ENCODE measurements at places on chromosomes 4 and X.

DNA sequence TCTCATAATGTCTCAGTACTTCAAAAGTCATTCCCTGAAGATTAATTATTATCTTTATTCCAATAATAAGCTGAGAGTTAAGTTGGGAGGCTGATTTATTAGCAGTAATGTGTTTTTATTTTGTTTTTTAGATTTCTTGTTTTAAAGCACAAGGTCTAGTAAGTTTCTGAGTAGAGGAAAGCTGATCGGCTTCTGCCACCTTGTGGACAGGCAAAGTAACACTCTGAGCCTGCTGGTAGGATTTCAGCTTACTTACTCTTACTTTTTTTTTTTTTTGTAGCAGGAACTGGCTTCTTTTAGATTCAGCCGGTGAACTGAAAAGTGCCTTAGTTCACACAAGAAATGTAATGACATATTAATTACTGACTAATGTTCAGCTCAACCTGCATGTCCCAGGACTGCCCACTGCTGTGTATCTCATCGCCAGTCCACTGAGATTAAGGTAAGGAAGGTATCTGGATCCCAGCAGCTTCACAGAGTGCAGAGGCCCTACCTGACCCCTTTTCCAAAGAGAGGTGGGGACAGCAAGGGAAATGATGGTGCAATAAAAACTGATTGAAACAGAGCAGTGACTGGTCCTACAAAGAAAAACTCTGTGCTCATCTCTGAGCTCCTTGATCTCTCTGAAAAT is 126.5 kb downstream of the ADGRA3 start:
- no peak for DNase-seq

DNA sequence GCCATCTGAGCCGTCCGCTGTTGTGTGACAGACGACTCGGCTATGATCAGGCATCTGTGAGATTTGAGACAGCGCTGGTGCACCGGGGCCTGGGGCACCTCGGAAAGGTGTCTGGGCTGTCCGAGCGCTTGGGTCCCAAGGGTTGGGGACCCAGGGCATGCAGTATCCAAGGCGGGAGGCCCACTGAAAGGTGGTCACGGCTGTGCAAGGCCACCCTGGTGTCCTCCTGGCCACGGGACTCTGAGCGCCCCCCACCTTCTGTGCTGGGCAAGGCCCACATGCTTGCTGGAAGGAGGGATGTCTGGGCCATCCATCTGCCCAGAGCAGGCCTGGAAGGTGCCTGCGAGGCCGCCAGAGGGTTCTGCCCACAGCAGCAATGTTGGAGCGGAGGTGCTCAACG is 19.9 kb downstream of the TACC3 start:
- DNase-seq, result no peak

GRCh38 chrX:71053217-71053621 is 14.9 kb downstream of the SNX12 start:
- peak; percentile 18 for DNase-seq

- no peak for DNase-seq
These were observed 101.3 kb upstream of the BANK1 start for GRCh38 chr4:101689220-101689619.

DNA sequence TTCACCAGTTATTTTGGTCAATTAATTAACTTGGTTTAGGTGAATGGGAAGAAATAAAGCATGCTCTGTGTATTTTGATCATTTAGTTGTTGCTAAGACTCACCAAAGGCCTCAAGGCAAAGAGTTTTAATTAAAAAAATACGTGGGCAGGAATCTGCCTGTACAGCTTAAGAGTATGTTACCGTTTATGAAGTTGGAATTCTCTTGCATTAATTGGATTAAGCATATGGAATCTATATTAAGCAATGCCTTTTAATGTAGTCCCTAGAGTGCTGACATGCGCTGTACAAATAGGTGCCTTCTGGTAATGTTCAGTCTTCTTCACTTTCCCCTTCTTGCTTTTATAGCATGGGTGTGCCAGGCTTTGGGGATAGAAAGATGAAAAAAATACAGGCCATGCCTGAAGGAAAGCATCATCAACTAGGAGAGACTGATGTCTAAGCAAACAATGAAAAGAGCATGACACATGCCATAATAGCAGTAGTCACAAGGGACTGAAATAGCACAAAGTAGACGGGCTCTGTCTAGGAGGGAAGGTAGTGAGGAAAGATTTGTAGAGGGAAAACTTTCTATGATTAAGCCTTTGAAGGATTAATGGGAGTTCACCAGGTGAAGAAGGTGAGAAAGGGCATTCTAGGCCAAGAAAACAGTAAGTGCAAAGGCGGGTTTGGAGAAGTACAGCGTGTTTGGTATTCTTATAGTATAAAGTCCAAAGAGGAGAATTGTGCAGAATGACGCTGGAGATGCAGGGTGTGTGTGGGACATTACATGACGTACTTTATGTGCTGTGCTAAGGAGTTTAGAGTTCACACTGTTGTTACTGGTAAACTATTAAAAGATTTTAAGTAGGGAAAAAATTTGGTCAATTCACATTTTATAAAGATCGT is 226.1 kb upstream of the ANXA3 start:
- DNase-seq, result no peak

DNA sequence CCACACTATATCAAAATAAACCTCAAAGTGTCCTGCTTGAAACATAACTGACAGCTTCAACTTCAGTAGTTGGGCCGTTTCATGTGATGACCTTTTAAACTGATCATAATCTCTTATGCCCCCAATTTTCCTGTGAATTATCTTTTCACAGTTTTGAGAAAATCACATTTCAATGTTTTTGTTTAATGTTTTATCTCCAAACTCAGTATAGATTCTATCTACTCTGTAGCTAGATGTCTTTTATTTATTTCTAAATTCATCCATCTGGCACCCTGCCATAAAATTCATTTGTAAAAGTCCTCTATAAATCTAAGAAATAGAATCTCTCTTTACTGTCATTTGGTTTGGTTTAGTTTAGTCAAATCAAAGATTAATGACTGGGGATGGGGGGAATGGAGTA is 557.3 kb downstream of the ANKRD50 start:
- DNase-seq, result no peak

- DNase-seq, result peak; percentile 60
These were observed 125.2 kb downstream of the STIM2 start for GRCh38 chr4:26985873-26986272.

- peak; percentile 31 for DNase-seq
These were observed 43.7 kb upstream of the FAM9C start for GRCh38 chrX:13088156-13088487.

DNA sequence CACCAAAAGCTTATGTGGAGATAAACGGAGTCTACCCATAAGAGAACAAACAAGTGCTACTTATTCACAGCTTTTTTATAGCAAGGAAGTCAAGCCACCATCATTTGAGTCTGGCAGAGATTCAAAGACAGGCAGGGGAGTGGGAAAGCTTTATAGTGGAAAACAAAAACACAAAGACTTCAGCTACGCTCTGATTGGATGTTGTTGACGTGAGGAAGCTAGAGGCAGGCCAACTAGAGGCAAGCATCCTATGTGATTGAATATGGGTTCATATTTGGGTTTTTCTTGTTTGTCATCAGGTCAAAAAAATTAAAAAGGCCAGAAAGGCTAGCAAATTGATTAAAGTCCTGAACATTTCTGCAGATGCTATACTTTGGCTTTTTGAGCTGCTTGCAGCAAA is 719 bp upstream of the TCEAL4 start:
- no peak for DNase-seq

GRCh38 chrX:133676344-133677122 is 261.2 kb upstream of the GPC4 start:
- DNase-seq, result no peak

GRCh38 chrX:118383120-118383519 is 37.2 kb downstream of the WDR44 start:
- DNase-seq, result no peak

DNA sequence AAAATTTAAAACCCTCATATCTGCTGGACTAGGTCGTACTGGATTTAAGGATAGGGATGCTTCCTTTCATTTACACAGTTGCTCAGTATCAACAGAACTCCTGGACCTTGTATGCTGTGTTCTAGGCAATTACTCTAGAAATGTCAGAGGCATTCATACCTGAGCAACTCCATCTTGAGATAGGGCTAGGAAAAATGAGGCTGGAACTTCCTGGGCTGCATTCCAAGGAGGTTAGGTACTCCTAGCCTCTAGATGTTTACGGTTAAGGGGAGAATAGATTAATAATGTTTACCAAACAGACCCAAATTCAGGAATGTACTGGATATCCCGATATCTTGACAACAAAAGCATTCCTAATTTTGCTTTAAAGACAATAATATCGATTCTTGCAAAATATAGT is 84.7 kb upstream of the NLGN4X start:
- no peak for DNase-seq

DNA sequence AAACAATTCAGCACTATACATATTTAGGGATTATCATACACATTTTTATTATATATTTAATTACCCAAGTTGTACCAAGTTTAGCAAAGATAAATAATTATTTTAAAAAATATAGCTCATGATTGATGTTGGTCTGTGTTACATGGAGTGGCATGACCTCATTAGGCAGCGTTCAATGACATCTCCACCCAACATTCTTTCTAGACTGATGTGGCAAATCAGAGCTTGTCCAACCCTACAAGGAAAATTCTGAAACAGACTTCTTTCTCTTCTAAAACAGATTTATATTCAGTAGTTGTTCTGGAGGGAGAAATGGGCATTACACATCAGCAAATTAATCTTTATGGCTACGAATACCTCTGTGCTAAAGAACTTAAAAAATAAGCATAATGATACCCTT is 189.7 kb downstream of the PDGFC start:
- DNase-seq, result no peak

DNA sequence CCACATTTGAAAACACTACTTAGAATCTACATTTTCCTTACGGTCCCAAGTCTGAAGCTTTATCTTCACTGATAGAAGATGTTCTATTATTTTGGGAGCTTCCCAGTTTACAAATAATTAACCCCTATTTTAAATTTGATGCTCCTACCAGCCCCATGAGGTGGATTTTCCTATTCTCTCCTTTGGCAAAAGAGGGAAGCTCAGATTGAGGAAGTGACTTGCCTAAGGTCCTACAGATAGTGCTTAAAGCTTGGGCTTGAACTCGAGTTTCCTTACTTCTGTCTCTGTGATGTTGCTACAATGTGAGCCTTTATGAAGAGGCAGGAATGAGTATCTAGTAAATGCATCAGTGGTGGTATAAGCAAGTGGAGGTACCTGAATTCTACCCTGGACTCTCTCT is 27.5 kb downstream of the HEPH start:
- DNase-seq, result no peak

DNA sequence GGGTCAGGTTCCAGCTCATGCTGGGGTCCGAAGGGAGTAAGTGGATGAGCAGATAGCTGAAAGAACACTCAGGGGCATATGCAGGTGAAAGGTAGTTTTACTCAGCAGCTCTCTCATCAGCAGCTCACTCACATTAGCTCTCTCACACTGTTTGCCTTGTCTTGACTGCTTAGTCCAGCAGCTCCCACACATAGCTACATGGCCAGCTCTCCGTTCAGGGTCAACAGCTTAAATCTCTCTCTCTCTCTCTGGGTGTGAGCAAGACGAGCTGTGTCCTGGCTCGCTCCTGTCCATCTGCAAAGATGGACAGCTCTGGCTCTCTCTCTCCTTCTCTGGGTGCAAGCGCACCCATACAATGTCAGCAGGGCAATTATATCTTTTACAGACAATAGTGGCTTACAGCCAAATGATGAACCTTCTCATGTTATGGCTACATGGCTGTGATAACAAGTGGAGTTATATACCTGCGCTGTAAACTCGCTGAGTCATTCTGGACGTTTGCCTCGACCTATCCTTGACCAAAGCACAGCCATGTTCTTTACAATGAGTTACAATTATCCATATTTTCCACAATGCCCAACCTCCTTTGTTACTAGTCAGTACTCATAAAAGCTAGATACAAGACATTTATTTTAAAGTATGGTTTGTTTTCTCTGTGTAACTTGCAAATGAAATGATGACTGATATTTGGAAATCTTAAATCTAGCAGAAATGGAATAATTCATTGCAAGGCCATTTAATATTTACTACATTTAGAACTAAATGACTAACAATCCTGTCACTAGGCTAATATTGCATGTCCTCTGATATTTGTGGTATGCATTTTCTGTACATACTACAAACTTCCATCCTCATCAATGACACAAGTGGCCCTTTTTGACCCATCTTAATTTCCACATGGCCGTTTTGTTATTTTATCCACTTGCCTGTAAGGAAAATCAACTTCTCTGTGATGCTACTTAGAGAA is 9.3 kb downstream of the PAPSS1 start:
- no peak for DNase-seq

- no peak for DNase-seq
These were observed 59.3 kb upstream of the PACRGL start for GRCh38 chr4:20640989-20641388.

- no peak for DNase-seq
These were observed 62.7 kb downstream of the MAML3 start for GRCh38 chr4:140091305-140091704.

DNA sequence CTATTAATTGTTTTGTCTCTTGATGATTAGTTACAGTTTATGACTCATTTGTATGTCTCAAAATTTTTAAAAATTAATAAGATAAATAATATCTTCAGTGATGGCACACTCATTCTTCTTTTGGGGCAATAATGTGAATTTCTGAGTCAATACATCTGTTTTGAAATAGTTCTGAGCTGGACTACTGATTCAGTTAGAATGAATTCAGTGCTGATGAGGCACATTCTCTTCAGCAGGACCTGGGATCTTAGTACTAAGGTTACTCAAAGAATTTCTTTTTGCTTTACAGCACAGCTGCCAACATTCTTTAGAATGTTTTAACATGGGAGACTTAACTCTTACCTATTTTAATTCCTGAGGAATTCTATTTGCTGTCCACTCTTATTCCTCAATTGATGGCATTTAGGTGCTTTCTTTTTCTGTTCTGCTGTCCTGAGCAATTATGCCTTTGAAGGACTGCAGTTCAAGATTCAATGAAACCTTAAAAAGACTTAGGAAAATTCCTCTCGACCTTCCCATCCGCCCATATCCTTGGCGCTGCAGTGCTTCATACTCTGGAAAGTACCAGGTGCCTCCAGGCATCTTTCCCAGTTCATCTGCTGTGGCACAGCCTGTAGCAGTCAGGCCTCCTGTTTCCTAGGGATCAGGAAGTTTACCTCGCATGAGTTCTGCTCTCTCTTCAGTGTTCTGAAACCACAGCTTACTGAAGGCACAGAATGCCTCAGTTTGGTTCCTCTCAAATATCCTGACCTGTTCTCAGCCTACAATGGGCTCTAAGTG is 213.7 kb downstream of the FSTL5 start:
- no peak for DNase-seq

GRCh38 chr4:22552812-22553211 is 36.9 kb upstream of the ADGRA3 start:
- no peak for DNase-seq

GRCh38 chr4:176125063-176125462 is 59.4 kb downstream of the WDR17 start:
- DNase-seq, result no peak

DNA sequence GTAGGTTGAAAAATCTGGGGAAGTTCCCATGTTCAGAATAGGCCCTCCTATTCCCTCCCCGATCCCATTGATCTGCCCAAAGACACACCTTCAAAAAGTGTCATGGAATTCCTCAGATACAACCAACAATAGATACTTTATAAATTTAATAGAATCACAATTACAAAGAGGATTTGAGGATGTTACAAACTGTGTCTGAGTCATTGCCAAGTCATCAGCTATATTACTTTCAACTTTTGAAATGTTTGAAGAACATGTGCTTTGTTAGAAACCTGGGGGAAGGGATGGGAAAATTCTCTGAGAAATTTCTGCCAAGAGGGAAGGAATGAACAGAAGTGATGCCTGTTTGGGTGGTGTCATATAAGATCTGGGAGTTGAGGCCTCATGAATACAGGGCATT is 46.7 kb downstream of the KCNIP4 start:
- no peak for DNase-seq

Data from CD4-positive, alpha-beta memory T cell (primary cell).